ENCODE measurements at places on chromosomes 5 and 9.

DNA sequence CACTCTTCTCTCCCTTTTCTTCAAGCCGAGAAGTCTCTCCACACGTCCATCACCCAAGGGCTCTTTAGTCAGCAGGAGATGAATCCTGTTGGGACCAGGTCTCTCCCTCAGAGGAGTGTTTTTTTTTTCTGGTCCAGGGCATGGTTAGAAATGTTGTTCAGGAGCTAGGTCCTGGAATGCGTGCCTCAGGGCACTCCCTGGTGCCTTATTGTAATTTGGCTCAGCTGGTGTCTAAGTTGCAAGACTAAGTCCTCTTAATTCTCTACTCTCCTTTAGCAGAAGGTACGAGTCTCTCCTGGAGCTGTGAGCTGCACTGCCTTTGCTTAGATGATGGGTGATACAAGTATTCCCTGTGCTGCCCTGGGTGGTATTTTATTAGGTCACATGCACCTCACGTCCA, 111.9 kb downstream of the CNTLN start:
- no peak for DNase-seq

DNA sequence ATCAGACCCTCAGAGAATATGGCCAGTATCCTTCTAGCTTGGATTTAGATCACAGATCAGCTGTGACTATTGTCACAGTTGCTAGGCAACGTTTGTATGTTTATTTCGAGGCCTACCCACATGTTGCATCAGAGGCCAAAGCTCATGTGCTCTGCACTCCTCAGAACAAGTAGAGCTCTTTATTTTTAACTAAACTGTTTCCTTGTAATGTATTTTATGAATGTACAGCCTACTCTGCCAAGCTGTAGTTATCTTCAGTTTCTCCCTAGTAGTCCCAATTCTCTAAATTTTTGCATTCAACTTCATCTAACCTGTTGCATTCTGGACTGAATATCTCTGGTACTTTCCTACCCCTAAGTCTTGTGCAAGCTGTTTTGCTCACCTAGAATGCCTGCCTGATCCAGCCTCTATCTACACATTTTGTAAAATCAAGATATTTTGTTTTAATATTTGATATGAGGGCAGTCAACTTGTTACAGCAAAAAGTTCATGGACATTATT, 52.8 kb downstream of the CAST start:
- DNase-seq: peak; percentile 85

- no peak for DNase-seq
Measured at GRCh38 chr9:75639971-75640610, 250.4 kb upstream of the PCSK5 start.

- DNase-seq: no peak
Measured at GRCh38 chr5:15384581-15384980, 115.4 kb upstream of the FBXL7 start.

GRCh38 chr5:42502613-42503470, 79.6 kb downstream of the GHR start:
- no peak for DNase-seq

GRCh38 chr5:103867857-103868598, 305.4 kb upstream of the NUDT12 start:
- no peak for DNase-seq

DNA sequence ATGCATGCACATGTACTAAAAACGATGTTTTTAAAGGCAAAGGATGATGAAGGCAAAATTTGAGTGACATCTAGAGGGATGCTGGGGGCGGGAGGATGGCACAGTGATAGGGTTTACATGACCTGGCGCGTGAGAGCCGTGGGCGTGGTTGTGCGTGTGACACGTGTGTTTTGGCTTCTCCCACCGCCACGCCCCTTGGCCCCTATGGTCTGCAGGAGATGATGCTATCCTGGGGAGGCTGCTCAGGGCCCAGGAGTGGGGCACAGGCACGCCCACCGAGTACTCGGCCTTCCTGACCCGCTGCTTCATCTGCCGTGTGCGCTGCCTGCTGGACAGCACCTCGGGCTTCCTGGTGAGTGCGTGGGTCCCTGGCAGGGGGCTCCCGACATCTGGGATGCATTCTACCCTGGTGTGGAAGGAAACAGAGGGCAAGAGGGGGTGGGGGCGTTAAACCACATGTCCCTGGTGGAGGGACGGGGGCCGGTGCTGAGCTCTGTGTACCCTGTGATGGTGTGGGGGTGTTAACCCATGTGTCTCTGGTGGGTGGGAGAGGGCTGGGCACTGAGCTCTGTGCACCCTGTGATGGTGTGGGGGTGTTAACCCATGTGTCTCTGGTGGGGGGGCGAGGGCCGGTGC, 19.2 kb upstream of the EXOC3 start:
- DNase-seq: no peak

Data from skeletal muscle cell (primary cell).